ENCODE measurements at places on chromosomes 16 and 17.
A peak's percentile ranks its signal among the peaks of the same experiment; 100 is the strongest.

DNA sequence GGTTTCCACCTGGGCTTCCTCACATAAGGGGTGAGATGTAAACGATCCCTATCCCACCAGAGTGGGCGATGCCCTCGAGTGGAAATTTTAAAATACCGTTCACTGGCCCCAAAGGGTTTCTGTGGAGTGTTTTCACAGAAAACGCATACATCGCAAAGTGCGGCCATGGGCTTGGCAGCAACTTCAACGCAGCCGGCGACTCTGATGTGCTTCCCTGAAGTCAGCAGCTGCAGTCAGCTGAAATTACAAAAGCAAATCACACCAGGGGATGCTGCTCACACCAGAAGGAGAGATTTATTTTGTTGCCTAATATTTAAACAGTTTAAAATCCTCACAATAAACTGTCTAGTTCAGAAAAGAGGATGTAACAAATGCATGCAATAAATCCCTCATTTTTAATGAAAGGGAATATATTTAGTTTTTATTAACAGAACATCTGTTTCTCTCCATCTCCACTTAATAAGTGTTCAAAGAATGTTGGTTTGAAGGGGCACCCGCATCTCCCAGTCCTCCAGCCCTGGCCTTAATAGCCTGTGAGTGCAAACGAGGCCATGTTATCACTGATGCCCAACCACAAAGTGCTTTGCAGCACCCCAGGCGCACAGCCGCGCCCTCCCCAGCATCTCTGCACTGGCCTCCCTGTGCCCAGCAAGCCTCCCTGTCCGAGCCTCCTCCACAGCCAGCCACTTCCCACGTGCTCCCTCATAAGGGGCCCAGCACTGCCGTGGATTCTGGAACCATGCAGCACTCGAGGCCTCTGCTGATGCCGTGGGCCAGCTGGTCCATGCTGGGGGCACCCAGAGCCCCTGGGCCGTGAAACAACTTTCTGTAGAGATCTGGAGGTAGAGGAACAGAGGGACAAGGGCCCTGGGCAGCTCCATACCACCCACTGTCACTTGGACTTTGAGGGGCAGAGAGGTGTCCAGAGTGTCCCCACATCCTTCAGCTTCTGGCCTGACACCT lies 17.3 kb upstream of the XYLT2 start:
- no peak for DNase-seq

- DNase-seq, result peak; percentile 52
These were observed 1.2 kb downstream of the GPR142 start for GRCh38 chr17:74368341-74369081.

DNA sequence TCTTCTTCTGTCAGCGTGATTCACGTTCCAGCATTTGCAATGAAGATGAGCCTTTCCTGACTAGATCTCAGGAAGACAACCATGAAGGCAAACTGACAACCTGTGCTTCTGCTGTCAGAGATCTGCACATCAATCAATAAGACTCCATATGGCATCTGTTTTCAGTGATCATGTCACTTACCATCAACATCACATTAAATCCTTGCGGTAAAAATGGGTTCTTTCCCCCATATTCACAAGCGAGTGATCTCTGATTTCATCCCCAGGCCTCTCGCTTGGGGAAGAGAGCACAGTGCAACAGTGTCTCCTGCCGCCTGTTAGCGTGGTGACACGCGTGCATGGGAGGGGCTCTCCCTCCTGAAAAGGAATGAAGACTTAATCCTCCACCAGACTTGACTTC lies 11.1 kb downstream of the NACA2 start:
- DNase-seq, result no peak

DNA sequence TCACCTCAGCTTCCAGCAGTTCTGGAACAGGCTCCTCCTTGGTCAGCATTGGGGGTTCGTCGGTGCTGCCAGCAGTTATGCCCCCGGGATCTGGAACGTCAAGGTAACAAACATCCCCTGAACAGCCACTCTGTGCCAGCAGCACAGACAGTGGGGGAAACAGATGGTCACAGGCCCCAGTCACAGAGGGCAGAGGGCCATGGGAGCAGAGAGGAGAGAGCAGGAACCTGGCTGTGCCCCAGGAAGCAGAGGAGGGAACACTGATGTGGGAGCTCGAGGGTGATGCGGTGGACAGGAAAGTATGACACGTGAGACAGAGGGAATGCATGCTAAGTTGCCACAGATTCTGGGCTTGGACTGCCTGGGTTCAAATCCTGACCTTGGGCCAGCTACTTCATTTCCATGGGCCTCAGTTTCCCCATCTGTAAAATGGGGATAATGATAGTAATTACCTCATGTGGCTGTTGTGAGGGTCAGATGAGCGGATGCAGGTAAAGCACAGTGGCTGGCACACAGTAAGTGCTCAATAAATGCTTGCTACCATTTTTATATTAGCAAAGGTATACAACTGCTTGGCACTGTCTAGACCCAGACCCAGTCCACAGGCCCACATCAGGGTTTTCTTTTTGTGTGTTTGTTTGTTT lies 4.9 kb downstream of the BCL7C start:
- DNase-seq, result no peak

DNA sequence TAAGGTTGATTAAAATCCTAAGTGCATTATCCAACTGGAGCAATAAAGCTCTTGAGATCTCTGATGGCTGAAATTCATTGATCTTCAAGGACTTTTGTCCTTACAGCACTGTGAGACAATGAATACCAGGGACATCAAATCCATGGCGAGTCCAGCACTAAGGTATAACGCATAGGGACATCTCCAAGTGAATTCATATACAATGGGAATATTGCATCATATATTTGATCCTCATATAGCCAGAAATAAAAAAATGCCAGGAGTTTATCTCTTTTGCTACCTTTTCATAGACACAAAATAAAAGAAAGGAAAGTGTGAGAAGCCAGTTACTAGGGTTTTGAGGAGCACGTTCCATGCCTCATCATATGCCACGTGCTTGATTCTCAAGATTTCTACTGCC lies 112.5 kb upstream of the CDH13 start:
- no peak for DNase-seq

GRCh38 chr17:67246653-67247415 lies 1.8 kb upstream of the HELZ start:
- DNase-seq, result no peak

GRCh38 chr17:81170727-81171494 lies 4.9 kb upstream of the AATK start:
- DNase-seq, result no peak

DNA sequence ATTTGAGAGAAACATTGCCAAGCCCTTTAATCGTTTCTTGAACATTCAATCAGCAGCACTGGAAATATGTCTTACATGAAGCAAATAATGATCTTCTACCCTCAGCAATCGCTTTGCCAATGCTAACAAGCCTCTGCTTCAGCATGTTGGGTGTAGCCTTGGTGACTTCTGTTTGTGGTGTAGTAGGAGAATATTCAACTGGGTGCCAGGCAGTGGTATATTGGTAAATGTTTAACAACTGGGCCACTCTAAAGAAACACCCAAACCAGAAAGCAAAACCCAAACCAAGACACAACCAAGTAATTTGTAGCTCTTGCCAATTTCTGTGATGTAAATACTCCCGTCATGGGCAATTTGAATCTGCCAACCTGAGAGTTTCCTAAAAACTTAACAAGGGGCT lies 9.7 kb downstream of the CDH13 start:
- DNase-seq, result no peak

- DNase-seq, result no peak
These were observed 2.8 kb upstream of the DNAI2 start for GRCh38 chr17:74271281-74271680.

DNA sequence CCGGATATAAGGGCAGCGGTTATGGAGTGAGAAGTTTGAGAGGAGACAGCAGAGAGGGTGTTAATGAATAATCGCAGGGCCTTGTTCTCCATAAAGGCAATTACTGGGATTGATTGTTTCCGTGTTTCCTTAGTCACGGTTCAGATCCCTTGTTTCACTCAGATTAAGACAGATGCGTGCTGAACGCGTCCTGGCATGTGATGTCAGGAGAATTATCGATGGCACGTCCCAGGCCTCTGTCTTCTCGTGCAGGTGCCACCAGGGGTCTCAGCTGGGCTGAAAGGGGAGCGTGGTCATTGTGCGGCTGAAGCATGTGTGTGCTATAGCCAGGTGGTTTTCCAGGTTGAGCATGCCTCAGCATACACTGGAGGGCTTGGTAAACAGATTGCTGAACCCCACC lies 142.4 kb upstream of the NOL11 start:
- DNase-seq, result no peak

DNA sequence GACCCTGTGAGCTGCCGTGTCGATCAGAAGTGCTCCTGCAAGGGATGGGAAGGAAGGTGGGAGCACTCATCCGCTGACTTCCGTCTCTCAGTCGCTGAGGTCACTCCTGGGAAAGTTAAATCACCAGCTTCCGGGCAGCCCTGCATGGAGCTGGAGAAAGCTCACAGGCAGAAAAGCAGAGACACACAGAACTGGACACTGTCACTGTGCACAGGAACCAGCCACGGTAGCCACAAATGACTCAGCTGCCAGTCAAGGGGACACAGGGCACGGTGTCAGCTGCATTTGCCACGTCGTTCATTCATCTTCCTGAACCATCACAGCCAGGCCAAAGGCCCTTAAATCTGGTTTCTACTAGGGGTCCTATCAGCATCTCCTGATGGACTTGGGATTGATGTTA lies 226.4 kb upstream of the PSMD7 start:
- DNase-seq, result no peak

DNA sequence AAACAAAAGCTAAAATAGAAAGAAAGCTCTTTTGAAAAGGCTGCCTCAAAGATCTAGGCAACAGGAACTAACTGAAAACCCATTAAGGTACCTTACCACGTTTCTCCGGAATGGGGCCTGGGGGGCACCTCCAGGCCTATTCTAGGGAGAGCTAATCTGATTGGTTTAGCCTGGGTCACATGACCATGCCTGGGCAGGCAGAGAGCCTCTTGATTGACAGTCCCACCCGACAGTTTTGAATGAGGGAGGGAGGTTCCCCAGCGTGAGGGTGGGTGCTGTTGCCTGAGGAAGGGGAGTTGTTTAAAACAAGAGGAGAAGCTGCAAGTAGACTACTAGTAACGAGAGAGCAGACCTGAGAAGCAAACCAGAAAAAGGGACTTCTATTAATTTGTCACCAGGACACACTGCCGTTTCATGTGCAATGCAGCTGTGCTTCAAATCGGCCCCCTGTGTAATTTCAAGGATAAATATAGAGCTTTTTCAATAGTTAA lies 143.4 kb upstream of the HS3ST2 start:
- no peak for DNase-seq

DNA sequence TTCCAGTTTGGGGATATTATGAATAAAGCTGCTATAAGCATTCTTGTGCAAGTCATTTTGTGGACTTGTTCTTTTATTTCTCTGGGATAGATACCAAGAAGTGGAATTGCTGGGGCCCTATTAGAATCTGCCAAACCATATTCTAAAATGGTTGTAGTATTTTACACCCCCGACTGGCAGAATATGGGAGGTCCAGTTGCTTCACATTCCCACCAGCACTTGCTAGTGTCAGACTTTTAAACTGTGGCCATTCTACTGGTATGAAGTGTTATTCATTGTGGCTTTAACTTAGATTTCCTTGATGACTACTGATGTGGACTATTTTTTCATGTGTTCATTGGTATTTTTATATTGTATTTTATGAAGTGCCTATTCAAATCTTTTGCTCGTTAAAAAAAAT lies 18.1 kb upstream of the NUP93 start:
- no peak for DNase-seq

GRCh38 chr17:18006495-18007239 lies 32.3 kb downstream of the ATPAF2 start:
- no peak for DNase-seq

- no peak for DNase-seq
These were observed 6.3 kb upstream of the SLC5A11 start for GRCh38 chr16:24839347-24839972.

DNA sequence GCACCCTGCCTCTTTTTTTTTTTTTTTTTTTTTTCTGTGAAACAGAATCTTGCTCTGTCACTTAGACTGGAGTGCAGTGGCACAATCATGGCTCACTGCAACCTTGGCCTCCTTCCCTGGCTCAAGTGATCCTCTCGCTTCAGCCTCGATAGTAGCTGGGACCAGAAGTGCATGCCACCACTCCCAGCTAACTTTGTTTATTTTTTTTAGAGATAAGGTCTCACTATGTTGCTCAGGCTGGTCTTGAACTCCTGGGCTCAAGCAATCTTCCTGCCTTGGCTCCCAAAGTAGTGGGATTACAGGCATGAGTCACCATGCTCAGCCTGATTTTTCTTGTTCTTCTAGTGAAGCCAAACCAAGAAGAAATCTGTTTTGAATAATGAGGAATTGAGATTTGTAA lies 25.0 kb downstream of the CDK12 start:
- no peak for DNase-seq

DNA sequence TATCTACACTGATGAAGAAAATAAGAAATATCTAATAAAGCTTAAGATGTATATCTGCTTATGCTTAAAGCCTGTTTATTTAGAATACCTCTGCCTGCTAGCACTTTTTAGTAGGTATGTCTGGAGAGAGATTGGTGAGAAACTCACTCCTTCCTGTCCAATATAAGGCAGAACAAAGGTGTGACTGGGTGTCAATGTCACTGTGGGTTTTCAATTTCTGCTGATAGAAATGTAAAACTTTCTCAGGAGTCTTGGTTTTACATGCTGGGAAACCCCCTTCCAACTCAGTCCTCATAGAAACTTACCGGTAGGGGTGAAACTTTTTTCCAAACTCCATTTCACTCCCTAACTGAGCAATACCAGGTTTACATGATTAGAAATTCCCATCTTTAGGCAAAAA lies 17.8 kb upstream of the MPHOSPH6 start:
- DNase-seq, result no peak
